Stimulated activated naive CD4-positive, alpha-beta T cell (primary cell): ENCODE measurements at places on chromosomes 1 and 21.
A peak's percentile ranks its signal among the peaks of the same experiment; 100 is the strongest.

DNA sequence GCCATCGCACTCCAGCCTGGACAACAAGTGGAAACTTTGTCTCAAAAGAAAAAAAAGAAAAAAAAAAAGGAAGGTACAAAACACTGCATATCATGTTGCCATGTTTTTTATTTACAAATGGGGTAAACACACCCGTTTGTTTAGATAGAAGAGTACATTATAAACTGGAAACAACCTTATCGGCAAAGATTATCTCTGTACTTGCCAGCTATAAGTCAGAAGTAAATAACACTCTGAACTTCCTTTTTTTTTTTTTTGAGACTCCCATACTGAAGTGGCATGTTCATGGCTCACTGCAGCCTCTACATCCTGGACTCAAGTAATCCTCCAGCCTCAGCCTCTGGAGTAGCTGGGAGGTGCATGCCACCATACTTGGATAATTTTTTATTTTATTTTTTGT lies 21.9 kb downstream of the USP48 start:
- DNase-seq: no peak

DNA sequence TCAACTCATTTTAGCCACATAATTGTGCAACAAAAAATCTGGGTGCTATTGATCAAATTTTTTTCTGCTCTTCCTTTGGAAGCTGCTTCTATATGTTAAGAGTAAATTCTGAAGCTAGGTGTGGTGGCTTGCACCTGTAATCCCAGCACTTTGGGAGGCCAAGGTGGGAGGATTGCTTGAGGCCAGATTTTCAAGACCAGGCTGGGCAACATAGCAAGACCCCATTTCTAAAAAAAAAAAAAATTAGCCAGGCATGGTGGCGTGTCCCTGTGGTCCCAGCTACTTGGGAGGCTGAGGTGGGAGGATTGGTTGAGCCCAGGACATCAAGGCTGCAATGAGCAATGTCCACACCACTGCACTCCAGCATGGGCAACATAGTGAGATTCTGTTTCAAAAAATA lies 24.3 kb upstream of the RSBN1 start:
- no peak for DNase-seq

- no peak for DNase-seq
Measured at GRCh38 chr1:9371391-9371935, 78.8 kb downstream of the SPSB1 start.

DNA sequence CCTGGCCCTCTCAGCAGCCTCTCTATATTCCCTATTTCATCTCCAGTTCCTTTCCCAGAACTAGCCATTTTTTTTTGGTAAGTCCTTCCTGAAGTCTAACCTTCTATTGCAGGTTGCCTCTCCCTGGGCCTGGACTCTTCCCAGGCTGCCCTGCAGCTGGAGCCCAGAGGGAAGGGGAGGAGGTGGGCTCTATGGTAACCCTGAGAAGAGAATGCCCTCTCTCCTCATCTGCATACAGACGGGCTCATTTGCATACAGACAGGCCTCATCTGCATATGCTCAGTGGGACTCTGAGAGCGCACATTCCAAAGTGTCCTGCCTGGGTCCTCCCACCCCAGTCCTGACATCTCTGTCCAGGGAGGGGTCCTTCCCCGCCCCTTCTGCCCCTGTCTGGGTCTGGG lies 32.7 kb downstream of the RHBG start:
- no peak for DNase-seq

GRCh38 chr1:46278807-46279206 lies 24.6 kb downstream of the LRRC41 start:
- DNase-seq: no peak

GRCh38 chr1:39294531-39294930 lies 90.0 kb downstream of the MACF1 start:
- DNase-seq: no peak

GRCh38 chr21:44527983-44528633 lies 11.9 kb downstream of the KRTAP10-1 start:
- no peak for DNase-seq

DNA sequence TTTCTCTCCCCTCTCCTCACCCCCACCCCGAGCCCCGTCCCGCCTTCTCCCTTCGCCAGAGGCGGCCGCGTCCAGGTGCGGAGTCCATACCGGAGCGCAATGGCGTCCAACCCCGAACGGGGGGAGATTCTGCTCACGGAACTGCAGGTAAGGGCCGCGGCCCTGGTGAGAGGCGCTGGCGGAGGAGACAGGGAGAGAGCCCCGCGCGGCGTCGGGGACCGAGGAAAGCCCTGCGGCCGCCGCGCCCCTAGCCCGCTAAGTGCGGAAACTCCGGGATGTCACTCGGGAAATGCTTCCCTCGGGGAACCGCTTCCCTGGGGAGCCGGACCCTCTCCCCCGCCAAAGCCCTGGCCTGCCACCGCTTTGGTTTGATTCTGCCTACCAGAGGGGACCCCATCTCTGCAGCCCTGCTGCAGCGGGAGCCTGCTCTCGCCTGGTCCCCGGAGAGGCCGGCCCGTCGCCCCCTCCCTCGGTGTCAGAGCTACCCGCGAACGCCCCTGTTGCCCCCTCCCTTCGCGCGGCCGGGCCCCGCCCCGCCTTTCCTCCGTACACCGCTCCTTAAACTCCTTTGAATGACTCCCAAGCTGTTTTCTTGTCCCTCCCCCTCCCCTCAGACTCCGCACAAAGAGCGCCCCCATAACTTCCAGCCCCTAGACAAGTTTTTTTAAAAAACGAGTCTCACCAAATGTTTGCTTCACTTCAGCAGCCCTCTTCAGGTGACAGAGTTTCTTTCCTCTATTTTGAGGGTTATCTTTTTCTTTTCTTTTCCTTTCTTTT lies 597 bp downstream of the PKN2 start:
- DNase-seq: peak; percentile 49

GRCh38 chr1:220281159-220281574 lies 8.9 kb upstream of the RAB3GAP2 start:
- no peak for DNase-seq

DNA sequence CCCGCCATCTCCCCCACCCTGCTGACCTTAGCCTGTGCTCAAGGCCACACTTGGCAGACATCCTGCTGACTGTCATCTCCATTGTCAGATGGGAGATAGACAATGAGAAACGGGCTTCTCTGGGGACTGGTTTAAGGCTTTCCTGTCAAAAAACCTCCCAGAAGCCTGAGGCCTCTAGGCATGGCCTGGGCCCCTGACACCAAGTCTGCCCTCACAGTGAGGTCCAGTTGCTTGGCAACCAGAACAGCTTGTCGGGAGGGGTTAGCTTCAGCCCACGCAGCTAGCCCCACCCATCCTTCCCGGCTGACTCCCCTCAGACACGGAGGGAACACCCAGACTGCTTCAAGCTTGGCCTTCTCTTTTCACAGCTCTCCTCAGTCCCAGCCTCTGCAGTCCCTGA lies 11.0 kb downstream of the PLEKHA6 start:
- DNase-seq: no peak

- no peak for DNase-seq
Measured at GRCh38 chr1:51482881-51483280, 36.2 kb downstream of the EPS15 start.

DNA sequence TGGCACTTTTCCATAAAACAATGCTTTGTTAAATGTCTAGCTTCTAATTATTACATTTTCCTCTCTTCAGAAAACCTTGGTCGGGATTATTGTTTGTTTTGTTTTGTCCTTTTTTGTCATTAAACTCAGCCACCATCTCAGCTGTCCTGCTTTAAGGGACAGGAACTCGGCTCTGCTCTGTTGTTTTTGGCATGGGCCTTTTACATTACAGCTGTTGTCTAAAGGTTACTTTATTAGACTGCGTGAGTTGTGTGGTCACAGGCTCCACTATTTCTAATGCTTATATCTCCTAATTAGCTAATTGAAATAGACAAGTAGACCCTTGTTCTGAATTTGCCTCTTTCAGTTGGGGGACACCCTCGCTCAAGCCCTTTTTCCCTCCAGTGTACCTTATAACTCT lies 1.6 kb downstream of the PALMD start:
- no peak for DNase-seq

DNA sequence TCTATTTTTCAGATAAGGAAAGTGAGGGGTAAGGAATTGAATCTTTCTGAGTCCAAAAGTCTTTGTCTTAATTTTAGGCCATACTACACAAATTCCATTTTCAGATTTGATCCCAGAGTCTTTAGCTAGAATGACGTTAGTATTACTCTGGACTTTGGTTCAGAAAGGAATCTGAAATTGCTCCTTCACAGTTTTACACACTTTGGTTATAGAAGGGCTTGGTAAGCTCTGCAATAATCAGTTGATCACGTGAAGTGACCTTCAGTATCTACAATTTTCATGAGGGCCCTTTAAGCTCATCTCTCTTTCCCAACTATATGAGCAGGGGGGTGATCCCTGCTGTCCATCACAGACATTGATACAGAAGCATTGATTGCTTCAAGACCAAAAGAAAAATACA lies 103.4 kb upstream of the ESRRG start:
- DNase-seq: no peak

GRCh38 chr1:116405241-116406135 lies 32.4 kb downstream of the ATP1A1 start:
- DNase-seq: no peak

- no peak for DNase-seq
Measured at GRCh38 chr1:10521537-10522157, 46.9 kb downstream of the PEX14 start.

DNA sequence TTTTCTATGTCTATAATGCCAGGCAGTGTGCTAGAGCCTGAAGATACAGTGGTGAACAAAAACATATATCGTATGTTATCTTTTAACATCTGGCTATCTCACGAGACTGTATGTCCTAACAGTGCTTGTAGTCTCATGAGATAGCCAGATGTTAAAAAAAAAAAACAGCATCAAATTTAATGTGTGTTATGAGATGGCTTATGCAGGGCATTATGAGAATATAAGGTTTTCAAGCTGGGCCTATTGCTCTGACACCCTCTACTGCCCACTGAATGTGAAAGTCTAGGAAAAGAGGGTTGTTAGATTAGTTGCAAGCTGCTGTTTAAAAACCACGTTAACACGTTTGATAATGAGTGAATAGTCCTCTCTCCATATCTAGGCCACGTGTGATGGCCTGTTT lies 109.8 kb downstream of the CACHD1 start:
- DNase-seq: no peak
